ENCODE measurements at places on chromosomes 4 and X. TPM values are rescaled to one million over a fixed set of nuclear protein-coding genes. Genes with fewer than 3 reads are reported as not detected.

- DNase-seq = no peak
Observed at GRCh38 chr4:101264993-101265815, 82.1 kb downstream of the PPP3CA start.

DNA sequence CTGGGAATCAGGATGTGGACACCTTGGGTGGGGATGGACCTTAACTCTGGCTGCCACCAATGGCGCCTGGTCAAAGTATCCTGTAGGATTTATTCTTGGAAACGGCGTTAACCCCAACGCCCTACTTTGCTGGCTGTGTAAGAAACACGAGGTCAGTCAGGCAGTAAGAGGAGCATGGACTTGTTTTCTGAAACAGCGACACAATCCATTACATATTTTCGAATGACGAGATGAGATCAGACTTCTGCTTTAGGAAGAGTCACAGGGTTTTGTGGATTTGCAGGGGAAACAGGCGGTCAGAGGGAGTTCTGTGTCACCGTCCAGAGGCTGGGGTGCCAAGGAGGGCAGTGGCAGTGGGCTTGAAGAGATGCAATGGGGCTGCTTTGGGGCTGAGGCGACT, 92.2 kb downstream of the TBL1X start:
- no peak for DNase-seq

GRCh38 chr4:139053909-139054308, 38.3 kb downstream of the NOCT start:
- DNase-seq = no peak

GRCh38 chrX:67104982-67105757, 438.7 kb upstream of the AR start:
- peak; percentile 6 for DNase-seq

GRCh38 chrX:22171287-22172060, 101.2 kb upstream of the CBLL2 start:
- DNase-seq = no peak

- no peak for DNase-seq
Observed at GRCh38 chr4:120850018-120850599, 72.4 kb downstream of the PRDM5 start.

DNA sequence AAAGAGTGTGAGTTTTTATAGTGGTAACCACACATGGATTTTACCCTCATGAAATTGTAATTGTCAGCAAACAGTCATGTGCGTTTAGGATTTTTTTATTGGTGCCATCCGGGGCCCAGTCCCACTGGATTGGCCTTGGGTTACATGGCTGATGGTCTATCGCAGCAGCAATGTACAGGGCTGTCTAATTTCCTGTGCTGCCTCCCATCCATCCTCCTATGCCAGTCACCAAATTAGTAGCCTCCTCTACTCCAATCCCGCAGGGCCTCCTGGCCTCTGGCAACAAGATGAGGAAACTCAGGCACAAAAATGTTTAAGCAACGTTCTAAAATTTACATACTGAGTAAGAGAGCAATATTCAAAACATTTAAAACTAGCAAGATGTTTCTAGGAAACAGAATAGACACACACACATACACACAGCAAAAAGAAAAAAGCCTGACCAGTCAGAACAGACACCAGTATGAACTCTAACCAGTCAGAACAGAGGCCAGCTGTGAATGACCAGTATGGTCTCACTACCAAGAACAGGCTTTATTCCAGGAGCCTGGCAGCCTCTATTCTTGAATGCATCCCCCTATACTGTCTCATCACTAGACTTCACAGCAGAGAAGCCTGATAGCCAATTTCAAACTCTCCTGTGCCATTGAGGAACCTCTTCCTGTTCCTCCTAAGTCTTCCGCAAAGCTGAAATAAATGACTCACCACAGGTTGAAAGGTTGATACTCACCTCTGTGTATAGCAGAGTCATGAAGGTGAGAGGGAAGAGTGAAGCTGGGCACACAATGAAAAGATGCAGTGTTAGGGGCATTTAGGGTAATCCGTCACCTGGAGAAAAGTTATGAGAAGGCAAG, 42.6 kb downstream of the CHRNA9 start:
- no peak for DNase-seq

GRCh38 chrX:39175418-39176057, 374.3 kb downstream of the MID1IP1 start:
- no peak for DNase-seq

DNA sequence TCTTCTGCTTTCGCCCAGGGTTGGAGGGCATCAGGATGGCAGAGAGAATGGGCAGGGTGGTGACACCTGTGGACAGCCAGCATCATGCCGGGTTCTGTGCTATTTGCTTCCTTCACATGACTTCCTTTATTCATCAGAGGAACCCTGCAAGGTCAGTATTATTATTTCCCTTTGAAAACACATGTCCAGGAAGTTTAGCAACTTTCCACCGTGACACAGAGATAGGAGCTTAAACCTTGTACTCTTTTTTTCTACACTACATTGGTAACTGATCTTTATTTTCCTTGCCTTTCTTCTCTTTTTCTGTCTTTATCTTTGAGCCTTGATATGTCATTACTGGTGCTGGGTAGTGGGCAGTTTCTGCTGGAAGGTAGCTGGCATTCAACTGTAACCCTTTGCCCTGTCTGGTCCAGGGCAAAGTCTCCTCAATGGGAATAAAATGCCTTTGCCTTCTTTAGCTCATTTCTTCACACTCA, 5.0 kb upstream of the MGST2 start:
- DNase-seq = no peak

DNA sequence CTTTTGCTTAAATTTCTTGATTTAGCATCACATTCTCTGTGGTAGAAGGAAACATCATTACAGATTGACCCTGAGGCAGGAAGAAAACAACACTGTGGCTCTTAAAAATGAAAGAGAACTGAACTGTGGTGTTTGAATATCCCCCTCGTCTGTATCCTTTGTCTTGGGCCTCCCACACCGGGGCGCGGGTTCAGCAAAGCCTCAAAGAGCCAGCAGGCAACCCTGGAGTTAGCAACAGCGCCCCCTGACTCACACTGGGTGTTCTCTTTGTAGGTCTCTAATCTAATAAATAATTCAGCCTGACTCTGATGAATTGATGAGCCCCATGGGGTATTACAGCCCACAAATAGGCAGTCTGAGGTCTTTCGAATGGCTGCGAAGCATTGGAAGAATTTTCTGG, 46.1 kb upstream of the CTSO start:
- peak; percentile 22 for DNase-seq

DNA sequence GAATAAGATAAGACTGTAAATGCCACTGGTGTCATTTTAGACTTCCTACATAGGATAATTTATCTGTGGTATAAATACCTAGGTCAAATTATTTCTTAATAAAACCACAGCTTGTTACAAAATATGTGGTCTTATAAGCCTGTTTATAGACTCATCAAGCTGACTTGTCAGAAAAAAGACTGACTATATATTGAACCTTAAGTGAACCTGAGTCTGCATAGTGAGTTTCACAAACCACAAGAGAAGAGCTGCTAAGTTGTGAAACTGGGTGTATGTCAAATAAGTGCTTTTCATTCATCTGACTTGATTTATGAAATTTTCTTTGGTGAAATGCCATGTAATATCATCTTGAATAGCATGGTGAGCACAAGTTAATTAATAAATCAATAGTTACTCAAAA, 48.4 kb upstream of the TMPRSS11A start:
- no peak for DNase-seq

GRCh38 chrX:48076343-48076742, 4.9 kb upstream of the ZNF630 start:
- no peak for DNase-seq

DNA sequence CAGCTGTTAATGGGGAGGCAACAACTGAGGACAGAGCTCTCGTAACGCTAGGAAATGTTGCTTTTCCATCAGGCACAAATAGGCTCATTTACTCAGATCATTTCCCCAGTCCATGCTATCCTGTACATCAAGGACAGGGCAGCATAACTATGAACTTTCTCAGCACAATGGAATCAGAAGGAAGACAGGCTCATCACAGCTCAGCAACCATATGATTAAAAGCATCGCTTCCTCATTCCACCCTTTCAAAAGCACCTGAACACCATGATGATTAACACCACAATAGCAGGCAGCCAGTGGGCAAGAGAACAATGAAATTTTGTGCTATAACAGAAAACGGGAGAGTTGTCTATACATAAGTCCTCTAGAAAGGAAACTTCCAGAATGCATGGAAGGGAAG, 297.8 kb downstream of the ZNF674 start:
- DNase-seq = no peak

- DNase-seq = peak; percentile 28
Observed at GRCh38 chrX:40415675-40416074, 165.1 kb upstream of the ATP6AP2 start.

Gene OGT
- total RNA-seq = 84.1 TPM

Gene TKTL1
- 9.1 TPM for total RNA-seq

Gene TMEM128
- 8.7 TPM for total RNA-seq

Gene SYNPO2
- total RNA-seq = 263 TPM

Gene UGT2B11
- not detected for total RNA-seq

Gene PABPC1L2B
- total RNA-seq = not detected

Gene CSN3
- not detected for total RNA-seq

All from heart left ventricle (tissue), 16 donors.